ENCODE measurements at places on chromosomes 4 and X.

- DNase-seq: peak; percentile 37
Measured at GRCh38 chr4:118836301-118837120, 585 bp upstream of the SEC24D start.

- no peak for DNase-seq
Measured at GRCh38 chr4:1000686-1001260, 7.6 kb upstream of the SLC26A1 start.

DNA sequence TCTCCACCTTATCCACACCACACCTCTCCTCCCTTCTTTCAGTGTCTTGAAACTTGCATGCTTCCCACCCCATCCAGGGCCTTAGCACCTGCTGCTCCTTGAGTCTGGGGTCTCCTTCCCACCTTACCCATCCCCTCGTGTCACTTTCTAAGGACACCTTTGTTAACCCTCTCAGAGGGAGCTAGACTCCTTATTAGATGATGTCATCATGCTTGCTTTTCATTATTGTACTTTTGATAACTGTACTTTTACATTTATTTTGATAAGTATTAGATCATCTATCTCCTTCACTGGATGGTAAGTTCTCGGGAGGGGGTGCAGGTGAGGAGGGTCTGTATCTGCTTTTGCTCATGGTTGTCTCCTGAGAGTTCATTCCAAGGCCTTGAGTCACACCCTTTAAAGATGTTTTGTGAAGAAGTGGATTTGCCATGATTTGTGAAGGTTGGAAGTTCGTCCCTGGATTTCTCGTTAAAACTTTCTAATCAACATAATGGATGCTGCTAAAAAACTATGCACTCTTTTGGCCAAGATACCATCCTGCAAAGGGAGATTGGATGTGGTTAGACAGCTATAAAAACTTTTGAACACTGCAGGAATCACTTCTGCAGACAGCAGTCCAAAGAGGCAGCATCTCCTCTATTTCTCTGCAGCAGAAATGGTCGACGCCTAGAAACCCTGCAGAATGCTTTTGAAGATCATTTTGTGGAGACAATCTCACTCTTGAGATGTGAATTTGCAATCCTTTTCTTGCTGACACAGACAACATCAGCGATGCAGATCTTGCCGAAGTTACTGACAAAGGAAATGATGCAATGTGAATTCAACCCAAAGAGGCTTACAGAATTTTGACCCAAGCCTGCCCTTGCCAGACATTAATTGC, 69.6 kb downstream of the ENPP6 start:
- DNase-seq: no peak

- no peak for DNase-seq
Measured at GRCh38 chrX:16807548-16807947, 21.3 kb downstream of the TXLNG start.

DNA sequence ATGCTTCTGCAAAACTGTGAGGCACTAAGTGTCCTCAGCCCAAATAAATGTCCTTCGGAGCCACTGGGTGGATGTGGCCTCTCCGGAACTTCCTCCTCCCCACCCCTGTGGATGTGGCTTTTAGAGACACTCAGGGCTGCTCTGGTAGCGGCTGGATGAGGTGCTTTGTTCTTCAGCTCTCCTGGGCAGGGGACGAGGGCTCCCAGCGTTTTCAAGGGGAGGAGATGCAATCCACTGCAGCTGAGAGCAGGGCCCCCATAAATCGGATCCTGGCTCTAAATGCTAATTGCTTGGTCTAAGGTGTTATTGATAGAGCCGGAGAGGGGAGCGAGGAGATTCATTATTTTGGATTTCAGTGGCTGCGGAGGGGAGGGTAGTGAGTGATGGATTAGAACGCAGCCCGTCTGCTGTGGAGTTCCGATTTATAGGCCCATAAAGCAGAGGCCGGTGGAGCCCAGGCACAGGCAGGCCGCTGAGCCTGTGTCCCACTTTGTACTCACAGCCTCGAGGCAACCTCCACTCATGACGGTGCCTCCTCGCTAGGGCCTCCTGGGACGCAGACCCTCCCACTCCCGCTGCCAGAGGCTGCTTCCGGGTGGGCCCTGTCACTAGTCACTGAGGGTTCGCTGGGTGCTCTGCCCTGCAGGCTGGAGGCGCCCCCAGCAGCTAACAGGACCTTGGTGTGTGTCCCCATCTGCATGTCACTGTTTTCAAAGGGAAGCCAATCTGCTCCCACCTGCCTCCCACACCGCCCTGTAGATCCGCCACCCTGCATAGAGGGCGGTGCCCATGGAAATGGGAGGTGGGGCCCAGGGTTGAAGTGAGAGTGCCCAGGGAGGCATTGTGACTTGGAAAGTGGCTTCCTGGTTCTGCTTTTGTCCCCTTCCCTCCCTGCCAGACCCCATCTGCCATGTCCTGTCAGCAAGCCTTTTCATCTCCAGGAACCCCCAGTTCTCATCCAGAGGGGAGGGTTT, 135.4 kb upstream of the PSAPL1 start:
- DNase-seq: no peak

GRCh38 chrX:118356154-118356701, 10.3 kb downstream of the WDR44 start:
- DNase-seq: no peak

DNA sequence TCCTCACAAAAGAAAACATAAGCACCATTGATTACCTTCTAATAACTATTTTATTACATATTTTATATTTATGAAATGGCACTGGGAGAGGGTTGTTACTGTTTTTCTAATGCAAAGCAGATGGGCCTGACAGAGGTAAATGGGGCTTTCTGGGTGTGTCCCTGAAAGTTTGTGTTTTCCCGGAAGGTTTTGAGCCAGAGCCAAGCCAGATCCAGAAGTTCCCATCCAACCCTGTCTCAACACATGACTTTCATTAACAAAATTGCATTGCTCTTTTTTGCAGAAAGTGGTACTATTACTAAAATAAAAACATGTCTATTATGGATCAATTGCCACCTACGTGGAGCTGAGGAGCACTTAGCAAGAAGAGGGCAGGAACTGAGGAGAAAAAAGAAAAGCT, 181.3 kb downstream of the RAB28 start:
- DNase-seq: no peak
